Spinal cord (tissue), 10 donors: ENCODE measurements at places on chromosomes 13 and 19. TPM values are rescaled to one million over a fixed set of nuclear protein-coding genes. Genes with fewer than 3 reads are reported as not detected.
A peak's percentile ranks its signal among the peaks of the same experiment; 100 is the strongest.

The LILRA2 gene
- 1.8 TPM for polyA plus RNA-seq

GRCh38 chr19:48329167-48329891 lies 4.0 kb downstream of the EMP3 start:
- DNase-seq, result no peak
- H3K4me3 ChIP-seq, result no peak overlapping the region
- H3K27ac ChIP-seq, result no peak overlapping the region
- peaks cover 50% of the 10 kb centered on the region for H3K4me1 ChIP-seq
- no peaks in the 10 kb centered on the region for H3K27me3 ChIP-seq
- no peaks in the 10 kb centered on the region for H3K36me3 ChIP-seq

DNA sequence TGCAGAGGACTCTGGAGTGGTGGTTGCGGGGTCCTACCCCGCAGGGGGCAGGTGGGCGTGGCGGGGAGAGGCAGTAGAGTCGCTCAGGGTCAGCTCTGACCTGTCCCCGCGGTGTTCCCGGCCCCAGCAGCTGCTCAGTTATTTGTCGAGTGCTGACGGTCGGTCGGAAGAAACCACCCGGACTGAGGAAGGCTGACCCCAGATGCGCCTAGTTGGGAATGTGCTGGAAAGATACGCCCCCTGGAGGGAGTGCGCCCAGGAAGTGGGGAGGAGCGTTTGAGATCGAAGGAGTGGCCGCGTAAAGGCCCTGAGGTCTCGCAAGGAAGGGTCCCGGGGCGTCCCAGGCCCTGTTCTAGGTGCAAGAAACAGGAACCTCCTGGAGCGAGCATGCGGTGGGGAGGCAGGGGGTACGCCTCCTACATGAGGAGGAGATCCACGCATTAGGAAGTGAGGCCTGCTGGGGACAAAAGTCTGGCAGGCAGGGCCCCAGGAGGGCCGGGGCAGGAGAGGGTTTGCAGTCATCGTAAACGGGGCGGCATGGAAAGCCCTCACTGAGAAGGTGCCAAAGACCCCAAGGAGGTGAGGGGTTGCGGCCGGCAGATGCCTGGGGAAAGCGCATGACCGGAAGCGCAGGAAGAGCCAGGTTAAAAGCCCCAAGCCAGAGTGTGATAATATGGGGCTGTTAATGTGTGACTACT lies 9.2 kb downstream of the CCDC8 start:
- H3K4me3 ChIP-seq, result peak overlapping the region; percentile 50
- DNase-seq, result no peak
- H3K27ac ChIP-seq, result peak overlapping the region; percentile 64
- H3K4me1 ChIP-seq, result peaks cover 50% of the 10 kb centered on the region
- no peaks in the 10 kb centered on the region for H3K36me3 ChIP-seq

The PSG4 gene
- 0.60 TPM for polyA plus RNA-seq

The ICAM3 gene
- polyA plus RNA-seq, result 3.8 TPM

DNA sequence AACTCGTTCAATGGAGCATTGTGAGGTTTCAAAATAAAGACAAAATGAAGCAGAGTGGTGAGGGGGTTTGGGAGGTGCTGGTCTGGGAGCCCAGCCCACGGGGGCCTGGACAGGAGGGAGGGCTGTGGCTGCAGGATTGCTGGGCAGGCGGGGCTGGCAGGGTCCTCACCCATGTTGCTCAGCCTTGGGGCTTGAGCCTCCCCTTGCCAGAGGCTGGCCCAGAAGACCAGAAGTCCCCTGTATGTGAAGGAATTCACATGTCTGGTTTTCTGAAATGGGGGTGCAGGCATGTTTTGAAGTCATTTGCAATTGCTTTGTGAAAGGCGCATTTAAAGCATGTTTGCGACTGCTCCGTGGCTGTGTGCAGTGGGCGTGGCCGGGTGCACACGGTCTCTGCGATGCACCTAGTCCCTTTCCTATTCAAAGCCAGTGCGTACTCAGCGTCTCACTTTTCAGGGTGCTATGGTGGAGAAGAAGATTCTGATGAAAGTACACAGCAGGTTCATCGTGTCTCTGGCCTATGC lies 2.3 kb downstream of the GRK1 start:
- H3K4me3 ChIP-seq, result no peak overlapping the region
- H3K27ac ChIP-seq, result no peak overlapping the region
- H3K4me1 ChIP-seq, result no peaks in the 10 kb centered on the region
- no peak for DNase-seq
- no peaks in the 10 kb centered on the region for H3K36me3 ChIP-seq

The PROZ gene
- 0.39 TPM for polyA plus RNA-seq

The C19orf67 gene
- not detected for polyA plus RNA-seq

GRCh38 chr19:33667881-33668280 lies 46.1 kb downstream of the CHST8 start:
- no peaks in the 10 kb centered on the region for H3K36me3 ChIP-seq
- H3K4me1 ChIP-seq, result peaks cover 11% of the 10 kb centered on the region

DNA sequence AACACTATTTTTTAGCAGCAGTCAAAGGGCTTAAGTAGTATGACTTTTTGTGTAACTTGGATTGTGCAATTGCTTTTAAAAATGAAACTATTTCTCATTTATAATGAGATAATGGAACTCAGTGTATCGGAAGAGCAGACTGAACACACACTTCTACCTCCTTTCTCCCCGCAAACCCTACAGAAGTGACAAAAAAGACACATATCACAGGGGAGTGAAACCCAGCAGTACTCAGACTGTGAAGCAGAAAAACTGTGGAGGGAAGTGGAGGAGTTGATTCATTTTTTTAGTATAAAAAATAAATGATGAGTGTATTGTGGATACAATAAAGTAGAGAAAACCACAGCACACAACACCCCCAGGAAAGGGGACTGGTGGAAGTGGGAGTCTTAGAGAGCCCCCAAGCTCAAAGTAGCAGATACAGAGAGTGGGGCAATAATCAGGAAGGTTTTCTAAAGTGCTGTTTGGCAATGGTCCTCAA lies 9.7 kb downstream of the LPAR6 start:
- DNase-seq, result no peak
- H3K27me3 ChIP-seq, result no peaks in the 10 kb centered on the region
- no peaks in the 10 kb centered on the region for H3K36me3 ChIP-seq
- no peak overlapping the region for H3K4me3 ChIP-seq
- no peak overlapping the region for H3K27ac ChIP-seq
